Urinary bladder (tissue), 4 donors: ENCODE measurements at places on chromosomes 2 and 18.

DNA sequence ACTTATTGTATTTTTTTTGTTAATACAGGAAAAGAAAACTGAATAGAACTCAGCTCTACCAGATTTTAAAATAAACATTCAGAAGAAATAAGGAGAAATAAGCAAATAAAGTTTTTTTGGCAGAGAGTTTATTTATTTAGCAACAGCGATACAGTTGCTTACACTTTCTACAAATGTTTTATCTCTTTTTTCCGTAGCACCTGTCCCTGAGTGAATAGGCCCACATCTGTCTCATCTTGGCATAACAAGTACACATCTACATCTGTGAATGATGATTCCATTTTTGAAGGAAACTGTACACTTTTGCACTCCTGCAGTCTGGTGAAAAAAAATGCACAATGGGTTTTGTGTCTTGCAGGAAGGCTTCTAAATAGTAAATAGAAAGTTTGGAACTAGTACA lies 783.6 kb upstream of the ZEB2 start:
- no peak for DNase-seq

- no peak for DNase-seq
Observed at GRCh38 chr2:73114273-73114867, 1.6 kb upstream of the RAB11FIP5 start.

- DNase-seq: no peak
Observed at GRCh38 chr18:79914614-79915160, 36.8 kb downstream of the SLC66A2 start.

DNA sequence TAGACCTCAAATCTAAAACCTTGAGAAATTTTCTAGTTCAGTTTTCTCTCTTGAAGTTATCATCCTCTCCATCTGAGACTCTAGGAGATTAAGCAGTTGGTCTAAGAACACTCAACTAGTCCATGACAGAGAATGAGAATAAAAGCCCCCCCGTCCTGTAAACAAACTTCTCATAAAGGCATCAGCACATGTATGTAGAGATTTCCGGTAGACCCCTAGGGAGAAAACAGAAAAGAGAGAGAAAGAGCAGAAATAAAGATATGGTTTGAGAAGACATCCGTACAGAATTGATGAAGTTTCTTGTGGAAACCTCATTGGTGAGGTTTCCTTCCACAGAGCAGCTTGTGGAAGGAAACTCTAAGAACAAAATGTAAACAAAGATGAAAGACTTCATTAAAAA lies 3.2 kb upstream of the GPR155 start:
- no peak for DNase-seq

- DNase-seq: no peak
Observed at GRCh38 chr2:158845859-158846258, 50.7 kb downstream of the DAPL1 start.

- no peak for DNase-seq
Observed at GRCh38 chr2:240983361-240983995, 14.9 kb upstream of the SNED1 start.

- DNase-seq: no peak
Observed at GRCh38 chr18:7360606-7361170, 129.8 kb downstream of the LRRC30 start.

GRCh38 chr2:111194835-111195621 lies 74.3 kb downstream of the BCL2L11 start:
- DNase-seq: no peak

GRCh38 chr2:176614930-176615329 lies 345.7 kb downstream of the MTX2 start:
- DNase-seq: no peak

DNA sequence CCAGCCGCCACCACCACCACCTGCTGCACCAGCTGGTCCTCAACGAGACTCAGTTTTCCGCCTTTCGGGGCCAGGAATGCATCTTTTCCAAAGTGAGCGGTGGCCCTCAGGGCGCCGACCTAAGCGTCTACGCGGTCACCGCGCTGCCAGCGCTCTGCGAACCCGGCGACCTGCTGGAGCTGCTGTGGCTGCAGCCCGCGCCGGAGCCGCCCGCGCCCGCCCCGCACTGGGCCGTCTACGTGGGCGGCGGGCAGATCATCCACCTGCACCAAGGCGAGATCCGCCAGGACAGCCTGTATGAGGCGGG lies 1.6 kb downstream of the LRATD1 start:
- no peak for DNase-seq

- DNase-seq: no peak
Observed at GRCh38 chr2:174545240-174545639, 52.4 kb downstream of the WIPF1 start.
